ENCODE measurements at places on chromosomes 6 and 20. TPM values are rescaled to one million over a fixed set of nuclear protein-coding genes. Genes with fewer than 3 reads are reported as not detected.
A peak's percentile ranks its signal among the peaks of the same experiment; 100 is the strongest.

DNA sequence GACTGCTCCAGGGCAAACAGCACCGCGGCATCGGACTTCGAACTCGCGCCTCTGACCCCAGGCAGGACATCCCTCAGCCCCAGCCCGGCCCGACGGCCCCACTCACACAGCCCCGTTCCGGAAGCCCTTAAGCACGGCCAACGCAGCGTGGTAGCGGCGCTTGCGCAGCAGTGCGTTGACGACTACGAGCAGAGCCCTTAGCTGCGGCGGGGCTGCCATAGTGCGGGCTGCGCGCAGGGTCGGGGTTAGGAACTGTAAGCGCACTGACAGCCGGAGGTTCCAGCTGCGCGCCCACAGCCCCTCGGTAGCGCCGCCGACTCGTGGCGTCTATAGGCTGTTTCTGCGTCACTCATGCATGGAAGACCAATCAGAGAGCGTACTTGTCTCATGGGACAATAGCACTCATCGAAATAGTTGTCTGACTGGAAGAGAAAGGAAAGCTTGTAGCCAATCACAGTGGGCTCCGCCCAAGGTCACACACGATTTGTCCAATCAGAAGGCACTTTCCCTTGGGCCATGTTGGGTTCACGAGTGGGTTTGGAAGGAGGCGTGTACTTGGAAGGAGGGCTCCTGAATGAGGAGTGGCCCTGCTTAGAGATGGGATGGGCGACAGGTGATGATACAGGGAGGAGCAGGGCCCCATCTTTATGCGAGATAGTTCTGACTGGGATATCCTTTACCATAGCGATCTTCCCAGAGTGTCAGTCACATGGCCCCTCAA is at the start of gene PXMP4:
PXMP4 (minus strand) TSS at position 322 of the 721 bp plus-strand sequence; CDS start at position 219, 103 bp downstream.
- no peaks in the 10 kb centered on the region for H3K36me3 ChIP-seq
- peaks cover 31% of the 10 kb centered on the region for H3K4me1 ChIP-seq
- H3K27ac ChIP-seq = peak within 1 kb of the TSS; percentile 81
- no peaks in the 10 kb centered on the region for H3K27me3 ChIP-seq
- peak; percentile 94 for DNase-seq
- H3K4me3 ChIP-seq = peak within 1 kb of the TSS; percentile 96

BPI gene
- total RNA-seq = 6.3 TPM

GRCh38 chr6:167401525-167402194 is 76.8 kb downstream of the TTLL2 start:
- H3K4me1 ChIP-seq = no peaks in the 10 kb centered on the region
- H3K36me3 ChIP-seq = no peaks in the 10 kb centered on the region
- H3K27ac ChIP-seq = no peak overlapping the region
- no peaks in the 10 kb centered on the region for H3K27me3 ChIP-seq
- H3K4me3 ChIP-seq = no peak overlapping the region

- H3K27me3 ChIP-seq = no peaks in the 10 kb centered on the region
- no peaks in the 10 kb centered on the region for H3K36me3 ChIP-seq
- H3K4me1 ChIP-seq = no peaks in the 10 kb centered on the region
- no peak overlapping the region for H3K4me3 ChIP-seq
Observed at GRCh38 chr20:7231303-7231702, 463.8 kb downstream of the BMP2 start.

GRCh38 chr6:169171951-169172350 is 81.7 kb downstream of the THBS2 start:
- no peak for DNase-seq
- H3K27ac ChIP-seq = no peak overlapping the region
- no peaks in the 10 kb centered on the region for H3K27me3 ChIP-seq
- H3K36me3 ChIP-seq = no peaks in the 10 kb centered on the region
- H3K4me1 ChIP-seq = no peaks in the 10 kb centered on the region
- no peak overlapping the region for H3K4me3 ChIP-seq

All from upper lobe of left lung (tissue), 6 donors.